ENCODE measurements at places on chromosomes 3 and 15.

DNA sequence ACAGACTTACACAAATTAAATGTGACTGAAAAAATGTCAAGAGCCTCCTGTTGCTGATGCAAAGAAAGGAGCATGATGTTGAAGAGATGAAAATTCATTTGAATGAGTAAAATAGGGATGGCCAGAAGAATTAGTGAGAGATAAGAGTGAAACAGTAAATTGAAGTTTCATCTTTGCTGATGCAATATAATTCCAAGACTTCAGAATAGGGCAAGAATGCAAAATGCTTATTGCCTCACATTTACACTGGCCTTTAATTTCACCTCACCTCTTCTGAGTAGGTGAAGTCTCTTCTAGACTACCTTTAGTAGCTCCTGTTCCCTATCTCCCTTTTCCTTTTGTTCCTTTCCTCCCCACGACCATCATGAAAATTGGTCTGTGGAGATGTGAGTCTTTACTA lies 15.3 kb upstream of the MAPK6 start:
- DNase-seq = no peak

- no peak for DNase-seq
Measured at GRCh38 chr3:188571531-188572095, 417.7 kb downstream of the LPP start.

GRCh38 chr3:195356151-195357086 lies 85.5 kb upstream of the XXYLT1 start:
- peak; percentile 18 for DNase-seq

DNA sequence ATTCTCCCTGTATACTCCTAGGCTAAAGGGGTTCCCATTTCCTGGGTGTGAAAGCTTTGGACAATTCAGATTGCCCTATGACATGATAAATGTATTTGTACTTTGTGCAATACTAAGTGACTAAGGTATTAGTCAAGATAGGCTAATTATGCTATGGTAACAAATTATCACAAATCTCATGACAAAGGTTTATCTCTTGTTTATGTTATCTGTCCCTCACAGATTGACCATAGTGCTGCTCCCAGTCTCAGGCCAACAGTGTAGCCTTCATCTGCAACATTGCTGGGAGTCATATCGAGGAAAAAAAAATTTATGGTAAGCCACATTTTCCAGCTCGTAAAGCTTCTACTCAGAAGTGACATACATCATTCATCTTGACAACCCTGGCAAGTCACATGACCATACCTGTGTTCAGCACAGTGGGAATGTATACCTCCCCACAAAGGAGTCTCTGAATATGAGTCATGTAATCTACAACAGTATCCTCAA lies 346.2 kb downstream of the IGSF11 start:
- DNase-seq = no peak

GRCh38 chr3:50323614-50324199 lies 1.2 kb upstream of the HYAL2 start:
- DNase-seq = no peak
